ENCODE measurements at places on chromosomes 7 and 10. TPM values are rescaled to one million over a fixed set of nuclear protein-coding genes. Genes with fewer than 3 reads are reported as not detected.

DNA sequence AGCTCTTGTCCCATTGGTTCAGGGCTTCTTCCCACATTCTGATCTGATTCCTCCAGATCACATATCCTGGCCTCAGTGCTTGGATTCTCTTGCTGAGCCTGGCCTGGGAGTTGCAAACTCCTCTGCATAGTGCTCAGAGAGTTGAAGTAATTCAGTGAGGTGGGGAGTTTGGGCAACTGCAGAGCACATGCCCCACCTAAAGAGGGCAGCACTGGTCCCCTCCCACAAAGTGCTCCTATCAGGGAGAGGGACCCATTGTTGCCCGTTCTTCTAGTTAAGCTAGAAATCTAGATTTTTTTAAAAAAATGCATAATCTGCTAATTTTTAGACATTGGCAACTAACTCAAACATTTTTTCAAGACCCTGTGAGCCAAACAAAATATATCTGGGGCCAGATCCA lies 45.1 kb downstream of the CHN2 start:
- no peak for DNase-seq

Gene GALNT17
- 66.0 TPM for total RNA-seq

DNA sequence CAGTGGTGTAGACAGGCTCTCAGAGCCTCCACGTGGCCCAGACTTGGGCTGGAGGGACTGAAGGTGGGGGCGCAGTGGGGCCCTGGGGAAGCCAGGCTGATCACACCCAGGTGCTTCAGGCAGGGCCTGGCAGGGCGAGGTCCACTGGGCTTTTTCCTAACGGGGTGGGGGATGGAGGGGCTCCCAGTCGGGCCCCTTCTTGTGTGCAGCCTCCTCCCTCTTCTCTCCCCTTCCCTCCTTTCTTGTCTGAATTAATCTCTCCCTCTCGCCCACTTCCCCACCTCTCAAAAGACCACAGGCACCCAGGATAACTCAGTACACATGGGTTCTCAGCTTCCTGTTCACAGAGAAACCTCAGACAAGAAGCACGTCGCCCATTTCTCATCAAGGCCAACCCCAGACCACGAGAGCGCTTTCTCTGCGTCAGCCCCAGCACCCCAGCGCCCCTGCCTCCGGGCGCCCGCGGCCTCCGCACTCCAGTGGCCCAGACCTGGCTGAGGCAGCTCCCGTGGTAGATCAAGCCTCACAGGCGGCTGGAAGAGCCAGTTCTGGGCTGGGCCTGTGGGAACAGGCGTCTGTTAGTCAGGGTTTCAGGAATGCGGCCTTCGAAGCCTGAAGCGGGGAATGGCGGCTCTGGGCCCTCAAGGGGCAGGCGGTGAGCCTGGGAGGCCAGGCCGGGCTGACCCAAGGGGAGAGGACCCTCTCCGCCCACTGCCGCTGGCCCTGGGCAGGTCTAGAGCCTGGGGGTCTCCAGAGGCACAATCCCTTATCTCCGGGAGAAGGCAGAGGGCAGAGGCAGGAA lies 50.6 kb downstream of the PWWP2B start:
- no peak for DNase-seq

DNA sequence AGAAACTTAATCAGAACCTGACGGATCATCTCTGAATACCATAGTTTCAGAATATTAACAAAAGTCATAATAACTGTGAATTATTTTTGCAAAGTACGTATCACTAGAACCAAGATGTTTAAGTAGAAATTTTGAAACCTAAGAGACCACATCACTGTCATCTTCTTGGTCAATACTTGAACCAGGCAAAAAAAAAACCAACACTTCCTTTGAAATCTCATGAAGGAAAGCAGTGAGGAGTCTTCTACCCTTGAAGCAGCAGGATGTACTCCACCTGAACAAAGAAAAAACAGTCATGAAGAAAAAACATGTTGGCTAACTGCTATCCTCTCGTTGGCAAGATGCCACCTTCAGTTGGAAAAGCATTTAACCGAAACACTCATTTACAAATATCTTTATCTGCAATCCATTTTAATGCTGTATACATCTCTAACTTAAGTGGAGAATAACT lies 82.4 kb downstream of the SRPK2 start:
- DNase-seq: no peak

GRCh38 chr7:141119187-141119586 lies 45.3 kb downstream of the TMEM178B start:
- no peak for DNase-seq

Gene ZKSCAN1
- total RNA-seq: 32.4 TPM

Gene MEIG1
- not detected for total RNA-seq
